ENCODE measurements at places on chromosomes 6 and 20.

GRCh38 chr6:13480631-13481501 lies 6.5 kb downstream of the GFOD1 start:
- no peak for DNase-seq

- DNase-seq, result no peak
Measured at GRCh38 chr6:145863988-145864616, 49.5 kb upstream of the FBXO30 start.

DNA sequence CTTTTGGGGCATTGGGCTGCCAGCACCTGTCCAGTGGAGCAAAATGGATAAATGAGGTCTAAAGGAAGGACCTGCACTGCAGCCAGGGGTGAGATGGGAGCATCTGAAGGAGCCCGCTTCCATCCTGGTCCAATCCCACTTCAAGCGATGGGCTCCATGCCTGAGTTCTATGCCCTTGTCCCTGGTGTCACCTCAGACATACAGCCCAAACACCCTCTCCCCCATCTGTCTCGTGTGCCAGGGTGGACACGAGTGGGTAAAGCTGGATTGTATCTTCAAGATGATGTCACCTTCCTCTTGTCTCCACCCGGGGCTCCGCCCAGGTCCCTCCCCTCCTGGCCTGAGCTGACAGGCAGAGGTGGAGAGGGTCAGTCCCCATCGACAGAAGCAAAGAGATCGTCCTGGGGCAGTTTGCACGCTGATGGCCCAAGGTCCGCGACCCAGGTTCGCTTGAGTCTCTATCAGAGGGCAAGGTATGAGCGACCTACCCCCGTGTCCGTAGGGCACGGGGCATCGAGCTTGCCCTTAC lies 544 bp downstream of the SMIM29 start:
- no peak for DNase-seq

- peak; percentile 45 for DNase-seq
Measured at GRCh38 chr6:31568537-31568961, 3.5 kb upstream of the LTA start.

DNA sequence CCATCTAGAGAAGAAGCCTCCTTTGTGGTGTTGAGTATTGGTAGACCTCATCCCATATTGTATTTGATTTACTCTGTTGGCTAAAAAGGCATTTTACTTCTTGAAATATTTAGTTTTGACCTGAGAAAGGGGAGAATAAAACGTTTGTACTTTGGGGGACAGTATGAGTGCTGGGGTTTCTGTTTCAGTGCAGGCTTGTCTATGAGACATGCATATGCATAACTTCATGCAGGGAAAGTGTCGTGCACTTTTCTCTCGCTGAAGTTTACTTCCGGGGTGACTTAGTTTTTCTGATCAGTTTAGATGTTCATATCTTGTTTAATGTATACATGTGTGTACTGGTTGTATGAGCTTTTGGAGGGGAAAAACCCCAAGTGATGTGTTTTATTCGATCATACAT lies 59.5 kb downstream of the UTRN start:
- no peak for DNase-seq

GRCh38 chr20:42494290-42494689 lies 695.4 kb downstream of the PTPRT start:
- no peak for DNase-seq
